NCI-H1417 (cell line): ENCODE measurements at places on chromosomes 2 and 18.

- no peak for DNase-seq
Measured at GRCh38 chr2:202099515-202099914, 26.5 kb downstream of the KIAA2012 start.

DNA sequence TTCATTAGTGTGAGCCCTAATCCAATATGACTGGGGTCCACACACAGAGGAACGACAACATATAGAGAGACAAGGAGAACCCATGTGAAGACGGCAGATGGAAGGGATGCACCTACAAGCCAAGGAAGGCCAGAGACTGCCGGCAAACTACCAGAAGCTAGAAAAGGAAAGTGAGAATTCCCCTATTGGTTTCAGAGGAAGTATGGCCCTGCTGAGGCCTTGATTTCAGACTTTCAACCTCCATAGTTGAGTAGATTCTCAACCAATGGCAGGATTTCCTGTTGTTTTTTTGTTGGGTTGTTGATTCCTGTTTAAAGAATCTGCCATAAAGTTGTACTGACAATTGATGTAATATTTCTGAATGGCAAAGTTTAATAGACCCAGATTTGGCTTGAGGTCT, 241.5 kb downstream of the SATB2 start:
- DNase-seq = no peak

- no peak for DNase-seq
Measured at GRCh38 chr2:118667964-118668363, 179.5 kb downstream of the EN1 start.

DNA sequence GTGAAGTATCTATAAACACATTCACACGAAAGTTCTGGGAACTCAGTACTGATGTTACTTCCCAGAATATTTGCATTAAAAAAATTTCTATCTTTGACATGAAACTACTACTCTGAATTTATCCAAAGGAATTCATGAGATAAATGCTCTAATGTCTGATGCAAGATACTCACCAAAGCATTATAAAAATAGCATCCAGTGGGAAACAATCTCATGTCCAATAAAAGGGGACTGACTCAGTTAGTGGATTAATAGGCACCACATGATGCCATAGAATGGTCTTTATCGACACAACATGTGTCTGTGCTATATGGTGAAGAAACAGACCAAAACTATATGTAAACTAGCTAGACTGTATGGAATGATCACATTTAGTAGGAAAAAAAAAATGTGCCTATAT, 33.9 kb downstream of the LAMA3 start:
- no peak for DNase-seq

- DNase-seq = no peak
Measured at GRCh38 chr2:239625156-239625845, 224.5 kb upstream of the HDAC4 start.

DNA sequence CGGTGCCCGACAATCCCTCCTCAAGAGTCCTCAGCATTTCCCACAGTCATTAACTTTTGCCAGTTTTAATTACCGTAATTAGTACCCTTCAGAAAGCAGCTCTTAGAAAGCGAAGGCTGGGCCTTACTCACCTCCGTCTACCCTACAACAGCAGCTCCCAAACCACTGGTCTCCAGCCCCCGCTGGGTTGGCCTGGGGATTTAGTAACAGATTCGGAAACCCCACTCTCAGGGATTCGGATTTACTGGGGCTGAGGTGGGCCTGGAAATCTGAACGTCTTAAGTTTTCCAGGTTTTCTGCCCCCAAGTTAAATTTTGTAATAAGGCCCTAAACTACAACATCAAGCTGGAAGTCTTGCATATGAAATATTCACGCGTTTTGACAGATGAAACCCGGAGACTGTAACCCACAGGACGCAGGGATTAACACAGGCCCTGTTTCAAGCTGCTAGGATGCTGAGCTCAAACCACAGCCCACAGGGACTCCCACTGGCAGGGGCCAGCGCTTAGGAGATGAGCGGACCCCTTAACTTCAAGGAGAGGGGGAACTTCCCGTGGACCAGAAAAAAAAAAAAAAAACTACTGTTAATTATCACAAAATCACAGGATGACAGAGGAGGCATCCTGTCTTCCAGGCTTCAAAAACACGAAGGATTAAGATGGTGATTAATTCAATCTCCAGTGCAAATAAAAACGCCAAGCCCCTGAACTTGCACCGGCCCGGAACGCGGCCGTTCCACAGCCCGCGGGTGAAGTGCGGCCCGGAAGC, 985 bp downstream of the ILKAP start:
- peak; percentile 59 for DNase-seq

DNA sequence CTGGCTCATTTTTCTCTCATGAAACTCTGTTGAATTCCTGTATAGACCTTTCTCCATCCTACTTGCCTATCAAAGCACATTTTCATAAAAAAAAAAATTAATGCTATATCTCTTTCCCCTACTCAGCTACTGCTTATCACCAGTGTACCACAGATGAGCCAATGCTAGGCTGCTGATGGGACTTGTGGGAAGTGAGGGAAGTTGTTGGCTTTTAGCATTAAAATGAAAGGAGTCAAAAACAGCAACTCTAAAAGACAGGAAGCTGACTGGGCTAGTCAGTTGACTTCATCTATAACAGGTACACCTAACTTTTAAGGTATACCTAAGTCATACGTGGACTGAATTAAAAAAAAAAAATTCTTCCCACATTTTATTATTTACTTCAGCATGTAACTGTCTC, 102.1 kb downstream of the FAM117B start:
- DNase-seq = no peak

- no peak for DNase-seq
Measured at GRCh38 chr2:33321236-33321771, 155.1 kb upstream of the RASGRP3 start.

DNA sequence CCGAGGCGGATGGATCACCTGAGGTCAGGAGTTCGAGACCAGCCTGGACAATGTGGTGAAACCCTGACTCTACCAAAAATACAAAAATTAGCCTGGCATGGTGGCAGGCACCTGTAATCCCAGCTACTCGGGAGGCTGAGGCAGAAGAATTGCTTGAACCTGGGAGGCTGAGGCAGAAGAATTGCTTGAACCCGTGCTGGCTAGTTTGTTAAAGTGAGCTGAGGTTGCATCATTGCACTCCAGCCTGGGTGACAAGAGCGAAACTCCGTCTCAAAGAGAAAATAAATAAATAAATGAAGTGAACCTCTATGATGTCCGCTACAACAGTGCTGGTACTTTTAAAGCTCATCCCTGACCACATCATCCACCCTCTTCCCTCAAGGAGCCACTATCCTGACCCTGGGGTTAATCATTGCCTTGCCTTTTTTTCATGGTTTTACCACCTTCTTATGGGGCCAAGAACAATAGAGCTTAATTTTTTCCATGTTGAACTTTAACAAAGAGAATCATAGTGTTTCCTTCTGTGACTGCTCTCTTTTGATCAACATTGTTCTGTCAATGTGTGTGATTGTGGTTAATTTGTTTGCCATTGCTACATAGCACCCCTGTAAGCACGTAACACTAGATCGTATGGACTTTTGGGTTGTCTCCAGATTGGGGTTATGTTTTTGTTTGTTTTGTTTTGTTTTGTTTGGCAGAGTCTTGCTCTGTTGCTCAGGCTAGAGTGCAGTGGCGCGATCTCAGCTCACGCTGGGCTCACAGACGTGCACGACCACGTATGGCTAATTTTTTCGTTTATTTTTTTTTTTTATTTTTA, 17.1 kb upstream of the ATRAID start:
- no peak for DNase-seq

DNA sequence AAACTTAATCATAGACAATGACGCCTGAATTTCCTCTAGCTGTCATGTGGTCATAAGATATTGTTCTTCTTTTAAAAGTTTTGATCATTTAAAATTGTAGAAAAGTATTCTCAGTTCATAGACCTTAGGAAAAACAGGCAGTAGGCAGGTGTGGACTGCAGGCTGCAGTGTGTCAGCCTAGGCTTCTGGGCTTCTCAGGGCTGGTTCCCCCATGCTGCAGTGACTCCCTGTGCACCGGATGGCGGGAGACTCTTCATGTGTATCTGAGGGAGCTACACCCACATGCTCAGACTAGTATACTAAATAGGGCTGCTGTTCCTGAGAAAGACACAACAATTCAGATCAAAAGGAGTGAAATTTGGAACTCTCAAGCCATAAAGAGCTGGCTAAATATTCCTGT, 72.4 kb downstream of the PXDN start:
- DNase-seq = no peak

GRCh38 chr2:79612999-79613398, 100.1 kb downstream of the CTNNA2 start:
- no peak for DNase-seq

GRCh38 chr2:20483194-20483895, 36.5 kb downstream of the RHOB start:
- no peak for DNase-seq

DNA sequence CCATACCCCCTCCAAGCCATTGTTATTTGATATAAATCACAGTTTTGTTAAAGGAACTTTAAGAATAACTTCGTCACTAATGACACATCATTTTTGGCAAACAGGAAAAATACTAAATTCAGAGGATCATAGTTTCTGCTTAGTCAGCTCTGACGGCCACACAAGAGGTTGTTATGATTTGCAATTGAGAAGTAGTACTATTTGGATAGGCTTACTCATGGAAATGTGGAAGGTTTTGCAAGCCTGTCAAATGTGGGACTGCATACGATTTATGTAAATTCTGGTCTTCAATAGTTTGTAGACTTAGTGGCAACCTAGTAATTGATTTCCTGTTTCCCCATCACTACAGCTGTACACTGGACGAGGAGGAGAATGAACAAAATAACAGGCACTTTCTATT, 108.1 kb downstream of the ARHGEF33 start:
- no peak for DNase-seq

- no peak for DNase-seq
Measured at GRCh38 chr2:123101434-123101833, 923.7 kb upstream of the CNTNAP5 start.

DNA sequence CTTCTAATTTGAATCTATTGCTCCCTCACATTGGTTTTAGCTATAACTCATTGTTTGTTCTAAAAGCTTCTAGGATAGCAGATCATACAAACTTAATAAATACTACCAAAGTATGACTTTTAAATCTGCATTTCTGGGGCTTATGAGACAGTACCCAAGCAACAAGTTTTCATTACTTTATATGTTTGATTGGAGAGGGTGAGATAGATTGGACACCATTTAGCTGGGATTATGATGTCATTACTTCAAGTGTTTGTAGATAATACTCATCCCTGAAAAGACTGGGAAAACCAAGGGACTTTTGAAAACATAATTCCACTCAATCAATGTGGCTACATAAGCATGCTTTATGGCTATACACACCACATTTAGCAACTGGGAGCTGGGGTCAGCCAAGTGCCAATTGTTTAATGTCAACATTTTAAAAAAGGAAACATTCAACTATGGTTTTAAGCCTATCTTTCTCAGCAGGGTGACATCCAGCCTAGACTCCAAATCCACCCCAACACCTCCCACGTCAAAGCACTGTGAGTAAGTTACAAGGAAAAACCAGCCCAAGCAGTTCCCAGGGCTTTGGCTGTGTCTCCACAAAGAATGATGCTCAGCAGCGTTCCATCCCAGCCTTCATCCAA, 119.9 kb downstream of the ETAA1 start:
- no peak for DNase-seq

DNA sequence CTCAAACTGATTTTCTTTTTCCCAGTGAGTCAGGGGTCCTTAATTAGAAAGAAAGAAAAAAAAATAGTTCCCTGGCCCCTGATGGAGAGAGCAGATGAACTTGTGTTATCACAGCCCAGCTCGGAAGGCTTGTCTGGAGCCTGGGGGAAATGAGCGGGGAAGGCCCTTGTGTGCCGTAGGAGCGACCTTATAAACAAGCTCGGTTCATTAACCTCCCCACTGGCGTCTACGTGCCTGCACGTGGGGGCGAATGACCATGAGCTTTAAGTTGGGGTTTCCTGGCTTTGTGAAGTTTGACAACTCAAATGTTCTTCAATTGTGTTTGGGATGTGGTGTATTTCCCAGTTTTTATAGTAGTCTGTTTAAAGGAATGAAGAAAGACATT, 69.5 kb downstream of the EPAS1 start:
- no peak for DNase-seq

DNA sequence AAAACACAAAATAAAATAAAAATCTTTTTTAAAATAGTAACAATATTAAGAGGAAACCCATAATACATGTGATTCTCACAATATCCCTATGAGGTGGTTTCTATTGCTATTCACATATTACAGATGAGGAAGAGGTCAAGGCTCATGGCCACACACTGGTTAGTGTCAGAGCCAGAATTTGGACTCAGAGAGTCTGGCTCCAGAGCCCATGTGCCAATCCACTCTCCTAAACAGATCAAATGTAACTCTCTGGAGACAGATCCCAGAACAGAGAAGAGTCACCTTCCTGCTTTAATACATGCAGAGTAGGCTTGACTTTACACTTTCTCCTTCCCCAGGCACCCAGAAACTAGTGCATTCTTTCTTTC, 10.1 kb upstream of the SLC11A1 start:
- DNase-seq = no peak

GRCh38 chr18:23071285-23071684, 64.0 kb upstream of the CABLES1 start:
- DNase-seq = no peak

DNA sequence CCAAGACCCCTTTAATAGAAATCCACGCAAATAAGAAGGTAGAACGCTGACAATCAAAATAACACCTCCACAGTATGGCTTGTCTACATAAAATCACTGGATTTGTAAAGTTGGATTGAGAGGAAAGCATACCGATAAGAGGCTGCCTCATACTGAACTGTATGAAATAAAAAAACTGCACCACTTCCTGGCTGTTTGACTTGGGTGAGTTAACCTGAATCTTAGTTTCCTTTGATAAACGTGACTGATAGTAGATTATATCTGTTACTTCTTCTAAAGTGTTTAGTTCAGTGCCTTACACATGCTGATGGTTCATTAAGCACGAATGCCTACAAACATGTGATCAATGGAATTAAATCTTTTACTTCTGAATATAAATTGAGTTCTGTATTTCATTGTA, 140.4 kb upstream of the RNF152 start:
- no peak for DNase-seq

DNA sequence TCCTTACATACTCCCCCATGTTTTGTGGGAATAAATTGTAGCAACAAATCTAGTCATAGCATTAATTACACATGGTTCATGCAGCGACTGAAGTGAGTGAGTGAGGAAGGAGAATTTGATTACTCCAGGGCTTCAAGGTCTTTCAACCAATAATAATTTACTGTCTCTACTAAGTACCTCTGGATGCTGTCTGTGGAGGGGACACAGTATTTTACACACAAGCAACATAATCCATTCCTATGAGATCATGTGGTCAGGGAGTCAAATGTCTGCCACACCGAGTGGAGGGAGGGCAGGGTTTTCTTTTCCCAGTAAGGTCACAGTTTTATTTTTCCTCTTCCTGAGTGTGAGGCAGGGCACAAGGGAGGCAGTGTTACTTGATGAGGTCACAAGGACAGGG, 334.7 kb upstream of the CELF4 start:
- no peak for DNase-seq

DNA sequence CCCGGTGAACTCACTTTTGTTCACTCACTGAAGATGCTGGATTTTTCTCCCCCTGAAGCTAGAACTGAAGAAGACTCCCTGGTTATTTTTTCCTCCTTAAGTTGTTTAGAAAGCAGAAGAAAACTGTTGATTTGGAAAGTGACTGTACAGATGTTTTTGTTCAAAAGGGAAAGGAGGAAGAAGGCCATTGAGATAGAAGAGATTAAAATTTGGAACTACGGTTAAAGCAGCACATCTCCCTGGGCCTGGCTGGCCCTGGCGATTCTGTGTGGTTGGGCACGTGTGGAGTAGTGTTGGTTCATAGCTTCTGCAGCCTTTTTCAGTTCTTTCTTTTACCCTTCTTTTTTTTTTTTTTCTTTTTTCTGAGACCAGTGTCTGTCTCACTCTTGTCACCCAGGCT, 109.2 kb downstream of the MAP4K4 start:
- no peak for DNase-seq

GRCh38 chr2:235675678-235676535, 182.1 kb downstream of the AGAP1 start:
- no peak for DNase-seq
